ENCODE measurements at places on chromosomes 3 and 15.

- no peak for DNase-seq
Observed at GRCh38 chr3:134258761-134259347, 8.2 kb upstream of the RYK start.

GRCh38 chr3:29773481-29773880 is 492.6 kb downstream of the RBMS3 start:
- DNase-seq, result no peak

- DNase-seq, result no peak
Observed at GRCh38 chr15:98530570-98530969, 117.8 kb upstream of the IGF1R start.

GRCh38 chr15:76964157-76964556 is 30.8 kb upstream of the PSTPIP1 start:
- DNase-seq, result no peak

- no peak for DNase-seq
Observed at GRCh38 chr3:101722394-101723173, 1.8 kb upstream of the CEP97 start.

DNA sequence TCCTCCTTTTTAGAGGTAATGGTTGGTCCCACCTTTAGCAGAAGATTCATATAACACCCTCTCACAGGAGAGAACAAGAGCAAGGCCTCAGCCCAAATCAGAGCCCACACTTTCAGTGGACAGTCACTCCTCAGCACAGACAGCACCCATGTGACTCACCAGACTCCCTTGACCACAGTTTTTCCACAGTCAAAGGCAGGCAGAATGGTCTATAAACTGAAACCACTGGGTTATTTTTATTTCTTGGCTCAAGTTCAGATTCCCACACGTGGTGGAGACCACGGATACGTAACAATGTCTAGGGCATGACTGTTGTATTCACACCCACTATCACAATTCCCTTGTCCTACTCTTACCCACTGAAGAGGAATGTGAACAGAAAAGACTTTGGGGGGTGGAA is 237.8 kb upstream of the UBE2E1 start:
- no peak for DNase-seq

DNA sequence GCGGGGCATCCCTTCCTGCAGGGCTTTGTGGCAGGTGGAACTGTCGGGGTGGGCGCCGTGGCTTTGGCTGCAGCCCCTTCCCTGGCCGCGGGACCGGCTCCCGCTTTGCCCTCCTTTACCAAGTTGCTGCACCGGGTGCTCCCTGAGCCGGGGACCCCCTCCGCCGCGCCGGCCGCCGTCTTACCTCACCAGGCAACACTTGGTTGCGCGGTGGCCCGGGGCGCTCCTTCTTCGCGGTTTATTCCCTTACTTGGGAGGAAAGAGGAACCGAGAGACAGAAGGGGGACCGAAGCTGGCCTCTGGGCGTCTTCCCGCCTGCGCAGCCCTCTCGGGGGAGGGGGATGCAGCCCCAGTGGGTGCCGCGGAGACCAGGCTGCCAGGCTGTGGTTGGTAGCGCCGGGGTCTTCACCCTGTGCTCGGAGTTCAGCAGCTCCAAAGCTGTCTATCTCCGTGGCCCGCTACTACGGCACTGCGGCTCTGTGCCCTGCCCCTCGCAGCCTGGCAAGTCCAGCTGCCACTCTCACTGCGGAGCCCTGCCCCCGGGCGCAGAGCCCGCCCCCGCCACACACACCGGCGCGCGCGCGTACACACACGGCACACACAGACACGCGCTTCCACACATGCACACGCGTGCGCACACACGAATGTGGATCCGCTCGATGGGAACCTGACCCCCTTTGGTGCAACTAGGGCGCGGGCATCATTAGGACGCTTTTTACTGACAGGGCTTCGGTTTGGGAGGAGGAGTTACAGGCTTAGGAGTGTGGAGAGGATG is at the start of gene DGKG:
Gene DGKG, minus strand, starts transcription at position 473 of the 775 bp plus-strand sequence. CDS start 41,775 bp downstream, outside the sequence.
- no peak for DNase-seq

DNA sequence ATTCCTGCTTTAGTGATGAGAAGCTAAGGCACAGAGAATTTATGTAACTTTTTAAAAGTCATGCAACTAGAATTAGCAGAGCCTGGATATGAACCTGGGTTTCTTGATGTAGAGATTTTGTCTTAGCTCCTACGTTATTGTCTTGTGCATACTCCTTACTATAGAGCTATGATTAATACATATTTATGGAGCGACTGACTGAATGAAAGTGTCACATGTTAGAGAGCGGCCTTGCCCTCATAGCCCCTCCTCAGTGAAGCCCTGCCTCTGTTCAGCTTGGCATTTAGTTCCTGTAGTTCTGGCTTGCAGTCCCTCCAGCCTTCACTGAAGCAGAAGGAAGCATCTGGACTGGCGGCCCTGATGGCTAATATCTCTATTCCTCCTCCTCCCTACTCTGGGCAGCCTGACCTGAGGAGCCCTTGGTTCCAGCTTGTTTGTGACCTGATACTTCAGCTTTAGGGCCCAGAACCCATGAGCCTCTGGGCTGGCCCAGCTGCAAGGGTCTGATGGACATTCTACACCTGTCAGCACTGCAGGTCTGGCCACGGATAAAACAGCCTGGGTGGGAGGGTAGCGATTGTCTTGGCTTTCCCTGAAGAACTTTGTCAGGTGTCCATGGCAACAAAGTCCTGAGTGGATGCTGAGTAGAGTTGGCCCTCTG is 13.4 kb upstream of the AGBL1 start:
- no peak for DNase-seq

DNA sequence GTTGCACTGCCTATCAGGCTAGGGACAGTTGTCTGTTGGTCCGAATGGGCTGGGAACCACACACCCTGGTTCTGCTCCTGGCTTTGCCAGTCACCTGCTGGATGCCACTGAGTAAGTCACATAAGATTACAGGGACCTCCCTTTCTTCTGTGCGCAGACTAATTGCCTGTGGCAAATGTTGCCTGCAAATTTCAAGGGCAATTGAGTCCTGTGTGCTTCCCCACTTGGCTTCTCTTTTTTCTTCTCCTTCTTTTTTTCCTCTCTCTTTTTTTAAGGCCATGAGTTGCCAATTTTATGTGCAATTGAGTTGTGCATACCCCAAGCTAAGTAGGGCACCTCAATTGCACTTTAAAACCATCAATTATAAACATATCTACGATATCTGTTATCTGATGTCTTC is 963.4 kb downstream of the MCTP2 start:
- no peak for DNase-seq

DNA sequence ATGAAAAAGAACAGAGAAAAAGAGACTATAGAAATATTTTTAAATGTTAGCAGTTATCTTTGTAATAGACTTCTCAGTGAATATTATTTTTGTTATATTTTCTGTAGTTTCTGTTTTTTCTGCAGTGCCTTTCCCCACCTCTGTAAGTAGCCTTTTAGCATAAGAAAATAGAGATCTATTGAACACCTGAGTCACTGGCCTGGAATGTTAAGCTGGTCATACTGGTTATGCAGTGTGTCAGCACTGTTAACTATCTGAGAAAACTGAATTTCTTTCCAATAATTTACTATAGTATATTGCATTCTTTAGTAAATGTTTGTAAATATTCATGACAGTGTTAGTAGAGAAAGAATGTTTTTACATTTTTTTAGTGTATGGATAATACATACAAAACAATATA is 79.8 kb downstream of the NECTIN3 start:
- no peak for DNase-seq

- no peak for DNase-seq
Observed at GRCh38 chr3:24475925-24476324, 18.7 kb downstream of the THRB start.

DNA sequence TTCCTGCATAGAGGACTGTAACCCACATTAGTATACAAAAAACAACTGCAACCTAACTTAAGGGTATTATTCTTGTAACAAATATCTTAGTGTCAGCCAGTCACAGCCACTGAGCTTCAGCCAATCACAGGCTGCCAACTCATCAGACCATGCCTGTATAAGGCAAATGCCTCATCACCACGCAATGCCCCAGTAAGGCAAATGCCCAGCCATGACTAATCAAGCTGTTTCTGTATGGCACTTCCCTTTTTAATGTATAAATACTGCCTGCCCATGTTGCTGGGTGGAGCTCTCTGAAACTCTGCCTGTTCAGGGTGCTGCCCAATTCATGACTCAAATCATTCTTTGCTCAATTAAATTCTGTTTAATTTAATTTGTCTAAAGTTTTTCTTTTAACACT is 18.4 kb upstream of the GABRA5 start:
- DNase-seq, result no peak

- no peak for DNase-seq
Observed at GRCh38 chr15:68566377-68566954, 12.3 kb upstream of the CORO2B start.

- DNase-seq, result no peak
Observed at GRCh38 chr15:77118882-77119321, 48.0 kb upstream of the TSPAN3 start.

DNA sequence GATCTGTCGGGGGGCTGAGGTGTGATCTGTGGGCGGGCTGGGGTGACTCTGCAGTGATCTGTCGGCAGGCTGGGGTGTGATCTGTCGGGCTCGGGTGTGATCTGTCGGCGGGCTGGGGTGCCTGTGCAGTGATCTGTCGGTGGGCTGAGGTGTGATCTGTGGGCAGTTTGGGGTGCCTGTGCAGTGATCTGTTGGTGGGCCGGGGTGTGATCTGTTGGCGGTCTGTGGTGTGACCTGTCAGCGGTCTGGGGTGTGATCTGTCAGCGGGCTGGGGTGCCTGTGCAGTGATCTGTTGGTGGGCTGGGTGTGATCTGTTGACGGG is 205.1 kb downstream of the XXYLT1 start:
- no peak for DNase-seq

DNA sequence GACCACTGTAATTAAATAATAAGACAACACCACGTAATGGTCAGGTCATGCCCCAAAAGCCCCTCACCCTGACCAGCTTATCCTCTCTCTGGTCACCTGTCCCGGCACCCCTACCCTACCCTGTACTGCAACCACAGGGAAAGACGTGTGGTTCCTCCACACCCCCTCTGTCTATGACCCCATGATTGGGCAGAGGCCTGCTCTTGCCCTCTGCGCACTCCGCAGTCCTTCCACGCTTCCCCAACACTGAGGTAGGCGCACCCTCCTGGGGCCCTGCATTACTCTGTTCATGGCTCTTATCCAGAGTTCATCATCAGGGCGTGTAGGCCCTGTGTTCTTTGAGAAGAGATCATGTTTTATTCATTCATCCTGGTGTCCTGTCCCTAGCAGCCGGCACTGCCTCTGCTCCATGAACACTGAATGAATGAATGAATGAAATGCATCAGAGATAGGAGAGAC is 33.8 kb downstream of the MGLL start:
- no peak for DNase-seq

GRCh38 chr3:8886546-8886945 is 76.7 kb downstream of the RAD18 start:
- DNase-seq, result no peak

DNA sequence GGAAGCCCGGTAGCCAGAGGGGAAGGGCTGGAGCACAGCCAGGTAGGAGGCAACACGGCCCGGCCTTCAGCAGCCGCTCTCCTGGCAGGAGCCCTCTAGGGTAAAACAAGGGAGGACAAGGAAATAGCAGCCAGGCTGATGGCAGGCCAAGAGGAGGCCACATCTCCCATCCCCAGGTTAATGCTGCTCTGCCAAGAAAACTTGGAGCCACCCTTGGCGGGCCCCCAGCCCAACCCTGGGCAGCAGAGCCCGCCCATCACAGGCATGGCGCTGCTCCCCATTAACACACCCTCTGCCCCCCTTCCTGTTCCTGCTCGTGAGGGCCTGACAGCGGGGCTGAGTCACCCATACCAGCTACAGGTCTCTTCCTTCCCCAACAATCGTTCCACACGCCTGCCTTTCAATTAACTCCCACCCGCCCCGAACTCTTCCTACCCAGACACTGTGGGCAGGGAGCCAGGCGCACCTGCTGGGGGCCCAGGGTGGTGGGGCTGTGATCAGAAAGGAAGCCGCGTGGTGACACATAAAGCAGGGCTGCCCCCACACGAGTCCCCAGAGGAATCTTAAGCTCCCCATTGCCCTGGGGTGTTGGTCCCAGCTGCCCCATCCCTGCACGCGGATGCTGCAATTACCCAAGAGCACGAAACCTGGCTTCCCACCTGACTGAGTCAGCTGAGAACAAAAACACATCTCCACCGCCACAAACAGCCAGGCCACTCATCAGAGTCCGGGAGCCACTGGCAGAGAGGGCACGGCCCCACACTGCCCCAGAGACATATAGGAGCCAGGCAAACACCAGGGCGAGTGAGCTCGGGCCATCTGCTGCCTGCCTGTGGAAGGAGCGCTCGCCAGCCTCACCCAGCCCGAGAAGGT is at the start of gene C15orf62:
Gene C15orf62, plus strand, starts transcription at position 707 of the 873 bp plus-strand sequence. CDS start 516 bp downstream, outside the sequence.
- DNase-seq, result no peak

DNA sequence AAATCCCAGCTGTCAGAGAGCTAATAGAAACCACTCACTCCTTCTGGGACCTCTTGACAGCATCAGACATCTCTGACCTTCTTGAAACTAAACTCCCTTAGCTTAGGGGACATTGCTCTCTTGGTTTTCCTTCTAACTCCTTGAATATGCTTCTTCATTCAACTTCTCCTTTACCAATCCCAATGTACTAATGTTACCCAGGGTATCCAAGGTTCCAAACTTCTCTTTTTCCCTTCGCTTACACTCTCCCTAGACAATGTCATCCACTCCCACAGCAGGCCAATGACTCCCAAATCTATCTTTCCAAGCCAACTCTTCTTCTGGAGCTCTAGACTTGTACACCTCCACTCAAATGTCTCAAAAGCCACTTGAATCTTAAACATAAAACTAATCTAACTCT is 14.6 kb downstream of the HEXA start:
- DNase-seq, result no peak

Data from activated T-helper 9 cell treated with anti-CD3 and anti-CD28 coated beads, Interleukin-2, amount 50 U/mL, for 16 hours (primary cell).